Activated naive CD4-positive, alpha-beta T cell treated with anti-CD3 and anti-CD28 coated beads for 36 hours (primary cell): ENCODE measurements at places on chromosomes 1 and 21. TPM values are rescaled to one million over a fixed set of nuclear protein-coding genes. Genes with fewer than 3 reads are reported as not detected.
A peak's percentile ranks its signal among the peaks of the same experiment; 100 is the strongest.

DNA sequence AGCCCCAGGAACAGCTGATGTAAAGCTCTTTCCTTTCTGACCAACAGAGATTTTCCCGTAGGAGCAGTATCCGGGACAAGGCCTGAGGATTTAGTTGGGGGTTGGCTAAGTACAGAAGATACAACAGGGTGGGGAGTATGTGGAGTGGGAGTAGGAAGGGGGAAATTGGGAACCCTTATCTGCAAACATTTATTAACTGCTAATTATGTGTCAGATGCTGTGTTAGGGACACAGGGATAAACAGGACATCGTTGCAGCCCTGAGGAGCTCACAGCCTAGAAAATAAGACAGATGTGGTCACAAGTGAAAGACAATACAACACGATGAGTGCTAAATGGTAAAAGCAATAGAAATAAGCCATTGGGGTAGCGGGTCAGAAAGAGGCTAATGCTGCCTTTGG is 12.0 kb downstream of the CD84 start:
- no peaks in the 10 kb centered on the region for H3K27me3 ChIP-seq
- peak overlapping the region; percentile 95 for H3K27ac ChIP-seq
- DNase-seq = no peak
- H3K4me1 ChIP-seq = peaks cover 81% of the 10 kb centered on the region
- no peak overlapping the region for H3K4me3 ChIP-seq

DNA sequence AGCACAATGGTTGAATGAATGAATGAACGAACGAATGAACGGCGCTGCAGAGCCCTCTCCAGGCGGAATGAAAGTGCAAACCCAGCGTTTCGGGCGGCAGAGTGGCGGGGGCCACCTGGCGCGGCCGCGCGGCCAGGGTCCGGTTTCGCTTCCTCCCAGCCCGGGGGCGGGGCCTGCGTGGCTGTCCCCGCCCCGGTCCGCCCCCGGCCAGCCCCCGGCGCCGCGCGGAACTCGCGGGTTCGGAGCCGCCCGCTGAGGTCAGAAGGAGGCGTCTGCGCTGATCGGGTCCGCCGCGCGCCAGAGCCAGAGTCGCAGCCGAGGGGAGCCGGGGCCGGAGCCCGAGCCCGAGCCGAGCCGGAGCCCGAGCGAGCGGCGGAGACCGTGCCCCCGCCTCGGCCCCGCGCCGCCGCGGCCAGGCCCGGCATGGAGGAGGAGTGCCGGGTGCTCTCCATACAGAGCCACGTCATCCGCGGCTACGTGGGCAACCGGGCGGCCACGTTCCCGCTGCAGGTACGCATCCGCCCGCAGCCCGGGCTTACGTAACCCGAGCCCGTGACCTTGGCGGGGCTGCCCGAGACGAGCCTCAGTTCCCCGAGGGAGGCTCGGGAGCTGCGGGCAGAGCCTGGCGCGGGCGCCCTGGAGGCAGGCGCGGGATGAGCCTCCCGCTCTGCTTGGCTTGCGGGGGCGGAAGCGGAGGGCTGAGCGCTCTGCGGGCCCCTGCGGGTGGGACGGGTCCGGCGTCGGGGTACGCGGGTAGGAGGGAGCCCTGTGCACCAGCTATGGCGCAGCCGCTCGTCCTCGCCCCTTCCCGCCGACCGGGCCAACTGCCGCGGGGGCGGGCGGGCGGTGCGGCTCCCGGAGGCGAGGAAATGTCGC is at the start of gene PDXK:
Gene PDXK (plus strand): TSS at position 258 of the 876 bp plus-strand sequence. CDS start 166 bp downstream, at position 424.
- H3K36me3 ChIP-seq = peaks cover 14% of the 10 kb centered on the region
- peak within 1 kb of the TSS; percentile 61 for H3K27ac ChIP-seq
- H3K4me3 ChIP-seq = peak within 1 kb of the TSS; percentile 84

DNA sequence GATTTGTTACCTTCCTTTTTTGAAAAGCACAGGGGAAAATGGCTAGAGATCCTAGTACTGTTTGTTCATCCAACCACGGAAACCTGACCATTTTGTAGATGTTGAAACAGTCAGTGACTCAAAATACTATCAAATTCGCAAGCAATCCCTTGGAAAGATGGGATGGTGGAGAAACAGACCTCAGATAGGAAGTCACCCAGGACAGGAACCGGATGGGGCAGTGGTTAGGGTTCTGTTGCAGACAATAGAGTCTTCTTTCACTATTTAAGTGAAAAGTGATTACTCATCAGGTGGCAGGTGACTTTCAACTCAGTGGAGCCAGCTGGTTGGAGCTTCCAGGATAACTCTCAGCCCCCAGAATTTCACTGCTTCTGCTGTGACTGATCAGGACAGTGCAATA is 17.0 kb downstream of the LHX4 start:
- peaks cover 40% of the 10 kb centered on the region for H3K27me3 ChIP-seq
- no peak overlapping the region for H3K4me3 ChIP-seq
- peak; percentile 19 for DNase-seq
- H3K27ac ChIP-seq = no peak overlapping the region
- no peaks in the 10 kb centered on the region for H3K4me1 ChIP-seq

DNA sequence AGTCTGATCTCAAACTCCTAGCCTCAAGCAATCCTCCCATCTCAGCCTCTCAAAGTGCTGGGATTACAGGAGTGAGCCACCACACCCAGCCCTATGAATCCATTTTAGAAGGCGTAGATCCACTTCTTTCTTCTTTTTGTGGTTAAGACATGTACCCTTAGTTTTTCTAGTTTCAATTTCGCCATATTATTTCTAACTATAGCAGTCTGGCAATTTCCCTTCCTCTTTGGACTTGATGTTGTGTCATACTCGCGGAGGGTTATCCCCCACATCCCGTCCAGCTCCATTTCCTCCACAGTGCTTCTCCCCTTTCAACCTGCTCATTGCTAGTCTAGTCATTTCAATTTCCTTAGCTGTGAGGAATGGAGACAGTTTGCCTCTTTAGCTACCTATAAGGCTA is 5.2 kb upstream of the LRRC8D start:
- no peak overlapping the region for H3K27ac ChIP-seq
- H3K4me3 ChIP-seq = no peak overlapping the region
- no peaks in the 10 kb centered on the region for H3K36me3 ChIP-seq

- H3K36me3 ChIP-seq = peaks cover 49% of the 10 kb centered on the region
- no peak overlapping the region for H3K27ac ChIP-seq
Measured at GRCh38 chr1:19689856-19690255, 25.2 kb downstream of the HTR6 start.

GRCh38 chr1:118486199-118486598 is 301.2 kb upstream of the SPAG17 start:
- H3K4me3 ChIP-seq = no peak overlapping the region
- H3K27me3 ChIP-seq = no peaks in the 10 kb centered on the region
- no peaks in the 10 kb centered on the region for H3K36me3 ChIP-seq
- DNase-seq = no peak
- no peaks in the 10 kb centered on the region for H3K4me1 ChIP-seq

SPRTN gene
- total RNA-seq = 6.0 TPM

PROK1 gene
- total RNA-seq = not detected

CD84 gene
- 9.2 TPM for total RNA-seq

TNFRSF9 gene
- total RNA-seq = 10.5 TPM

HSD3B1 gene
- not detected for total RNA-seq
